ENCODE measurements at places on chromosomes 16 and 17. TPM values are rescaled to one million over a fixed set of nuclear protein-coding genes. Genes with fewer than 3 reads are reported as not detected.

Gene TBX2
- total RNA-seq = not detected

Gene IGFALS
- total RNA-seq = 1.2 TPM

Gene HSF4
- total RNA-seq = 15.5 TPM

Gene SLC38A8
- total RNA-seq = not detected

Gene CCDC144A
- 2.3 TPM for total RNA-seq

Gene ZG16
- not detected for total RNA-seq

Gene HBQ1
- total RNA-seq = not detected

Gene SPNS3
- 2.2 TPM for total RNA-seq

GRCh38 chr17:20935740-20936139, 107.1 kb downstream of the USP22 start:
- H3K27me3 ChIP-seq = no peaks in the 10 kb centered on the region
- H3K4me3 ChIP-seq = no peak overlapping the region
- no peaks in the 10 kb centered on the region for H3K36me3 ChIP-seq
- no peaks in the 10 kb centered on the region for H3K4me1 ChIP-seq
- DNase-seq = no peak
- H3K27ac ChIP-seq = no peak overlapping the region

GRCh38 chr17:19719355-19720209, 3.2 kb upstream of the SLC47A2 start:
- H3K27me3 ChIP-seq = no peaks in the 10 kb centered on the region
- peaks cover 9% of the 10 kb centered on the region for H3K4me1 ChIP-seq
- H3K36me3 ChIP-seq = no peaks in the 10 kb centered on the region
- no peak overlapping the region for H3K27ac ChIP-seq
- H3K4me3 ChIP-seq = no peak overlapping the region

- H3K27ac ChIP-seq = peak overlapping the region; percentile 89
- H3K4me3 ChIP-seq = peak overlapping the region; percentile 68
- no peaks in the 10 kb centered on the region for H3K27me3 ChIP-seq
- DNase-seq = no peak
- H3K4me1 ChIP-seq = peaks cover 6% of the 10 kb centered on the region
- peaks cover 17% of the 10 kb centered on the region for H3K36me3 ChIP-seq
These were observed 338 bp downstream of the MAPK3 start for GRCh38 chr16:30122604-30123160.

DNA sequence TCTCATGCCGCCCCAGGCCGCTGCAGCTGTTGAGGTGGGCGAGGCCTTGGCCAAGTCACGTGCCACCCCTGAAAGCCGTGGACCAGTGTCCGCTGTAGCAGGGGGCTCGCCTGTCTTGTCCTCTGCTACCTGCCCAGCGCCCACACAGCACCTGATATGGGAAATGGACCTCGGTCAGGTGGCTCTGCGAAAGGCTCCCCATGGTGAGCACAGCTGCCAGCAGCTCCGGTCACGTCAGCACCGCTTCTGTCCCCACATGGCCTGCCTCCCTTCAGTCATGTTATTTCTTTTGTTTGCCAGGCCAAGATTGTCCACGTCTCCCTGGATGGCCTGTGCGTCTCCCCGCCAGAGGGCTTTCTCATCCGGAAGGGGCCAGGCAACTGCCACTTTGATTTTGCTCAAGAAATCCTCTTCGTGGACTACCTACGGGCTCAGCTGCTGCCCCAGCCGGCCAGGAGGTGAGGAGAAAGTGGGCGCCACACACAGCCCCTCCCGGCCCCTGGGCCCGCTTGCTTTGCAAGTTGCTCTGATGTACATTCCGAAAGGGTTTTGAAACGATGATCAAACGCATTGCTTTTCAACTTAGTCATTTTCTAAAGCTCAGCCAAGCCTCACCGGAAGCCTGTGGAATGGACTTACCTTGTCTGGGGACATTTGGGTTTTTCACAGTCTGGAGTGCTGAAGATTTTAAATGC, 219.8 kb downstream of the KATNIP start:
- no peaks in the 10 kb centered on the region for H3K36me3 ChIP-seq
- no peak overlapping the region for H3K4me3 ChIP-seq
- no peak for DNase-seq

GRCh38 chr17:4833941-4834680, 971 bp downstream of the MINK1 start:
- H3K4me1 ChIP-seq = peaks cover 27% of the 10 kb centered on the region
- DNase-seq = peak; percentile 10
- peak overlapping the region; percentile 87 for H3K4me3 ChIP-seq
- peak overlapping the region; percentile 85 for H3K27ac ChIP-seq
- H3K27me3 ChIP-seq = no peaks in the 10 kb centered on the region

DNA sequence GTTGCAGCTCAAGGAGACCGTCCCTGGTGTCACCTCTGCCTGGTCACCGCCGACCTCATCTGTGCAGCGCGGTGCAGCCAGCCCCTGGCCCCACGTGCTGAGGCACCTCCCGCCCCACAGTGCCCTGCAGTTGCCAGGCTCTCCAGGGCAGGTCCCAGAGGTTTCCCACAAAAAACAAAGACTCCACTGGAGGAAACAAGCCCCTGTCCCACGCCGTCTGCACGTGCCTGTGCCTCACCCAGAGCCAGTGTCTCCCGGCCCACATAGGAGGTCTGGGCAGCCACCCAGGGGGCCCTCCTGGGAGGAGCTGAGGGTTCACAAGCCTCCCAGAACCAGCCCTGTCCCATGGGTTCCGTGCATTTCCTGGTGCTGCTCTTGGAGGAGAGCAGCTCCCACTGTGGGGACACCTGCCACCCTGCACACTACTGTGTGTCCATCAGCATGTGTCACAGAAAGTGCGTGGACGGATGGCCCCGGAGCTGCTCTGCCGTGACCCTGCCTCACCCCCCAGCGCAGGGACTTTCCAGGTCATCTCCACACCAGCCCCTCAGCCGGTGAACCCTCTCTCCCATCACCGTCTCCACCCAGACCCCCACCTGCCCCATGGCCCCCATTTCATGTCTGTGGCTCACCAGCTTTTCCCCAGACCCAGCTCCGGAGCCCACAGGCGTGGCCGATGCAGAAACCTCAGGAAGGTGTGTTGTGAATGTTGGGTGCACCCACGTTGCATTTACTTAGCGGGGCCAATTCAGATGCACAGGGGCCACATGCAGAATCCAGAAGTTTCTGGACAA, 17.0 kb upstream of the CDH15 start:
- DNase-seq = no peak
- H3K4me1 ChIP-seq = no peaks in the 10 kb centered on the region
- no peaks in the 10 kb centered on the region for H3K27me3 ChIP-seq
- H3K36me3 ChIP-seq = peaks cover 18% of the 10 kb centered on the region
- H3K4me3 ChIP-seq = no peak overlapping the region

DNA sequence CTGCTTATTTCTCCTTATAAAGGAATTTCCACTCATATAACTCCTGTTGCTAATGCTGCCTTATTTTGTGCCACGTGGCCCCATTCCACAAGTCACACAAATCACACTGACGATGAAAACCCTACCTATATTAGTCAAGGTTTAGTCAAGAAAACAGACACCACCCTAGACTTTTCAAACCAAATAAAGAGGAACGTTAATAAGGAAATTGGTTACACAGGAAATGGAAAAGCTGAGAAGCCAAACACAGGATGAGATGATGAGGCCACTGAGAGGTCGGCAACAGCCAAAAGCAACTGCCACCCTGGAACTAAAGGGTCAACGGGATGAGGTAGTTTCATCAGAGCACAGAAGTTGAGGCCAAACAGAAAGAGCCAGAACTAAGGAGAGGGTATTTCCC, 47.3 kb upstream of the ALOX12 start:
- no peaks in the 10 kb centered on the region for H3K36me3 ChIP-seq
- H3K4me1 ChIP-seq = no peaks in the 10 kb centered on the region
- DNase-seq = no peak
- no peaks in the 10 kb centered on the region for H3K27me3 ChIP-seq
- H3K27ac ChIP-seq = no peak overlapping the region

GRCh38 chr16:65713181-65713808, 591.4 kb upstream of the CDH11 start:
- no peak overlapping the region for H3K4me3 ChIP-seq
- H3K27ac ChIP-seq = no peak overlapping the region
- no peak for DNase-seq

- no peak overlapping the region for H3K27ac ChIP-seq
- DNase-seq = no peak
- H3K4me3 ChIP-seq = no peak overlapping the region
- no peaks in the 10 kb centered on the region for H3K36me3 ChIP-seq
- no peaks in the 10 kb centered on the region for H3K4me1 ChIP-seq
These were observed 53.1 kb downstream of the RPH3AL start for GRCh38 chr17:299546-299945.

DNA sequence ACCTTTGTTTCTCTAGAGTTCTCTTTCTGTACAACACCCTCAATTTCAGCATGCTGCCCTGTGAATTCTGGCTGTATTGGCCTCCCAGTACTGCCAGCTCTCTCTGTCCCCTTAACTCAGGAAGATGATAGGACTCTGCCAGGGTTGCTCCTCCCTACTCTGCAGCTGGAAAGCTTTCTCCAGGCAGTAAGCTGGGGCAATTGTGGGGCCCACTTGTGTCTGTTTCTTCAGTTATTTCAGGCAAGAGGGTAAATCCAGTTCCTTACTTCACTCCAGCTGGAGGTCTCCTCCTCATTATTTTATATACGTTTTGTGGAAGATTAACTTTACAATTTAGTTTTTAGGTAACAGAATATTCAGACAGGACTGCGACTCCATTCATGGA, 9.9 kb downstream of the C17orf100 start:
- H3K27ac ChIP-seq = no peak overlapping the region
- H3K36me3 ChIP-seq = no peaks in the 10 kb centered on the region
- no peak overlapping the region for H3K4me3 ChIP-seq
- H3K4me1 ChIP-seq = peaks cover 7% of the 10 kb centered on the region
- H3K27me3 ChIP-seq = no peaks in the 10 kb centered on the region

DNA sequence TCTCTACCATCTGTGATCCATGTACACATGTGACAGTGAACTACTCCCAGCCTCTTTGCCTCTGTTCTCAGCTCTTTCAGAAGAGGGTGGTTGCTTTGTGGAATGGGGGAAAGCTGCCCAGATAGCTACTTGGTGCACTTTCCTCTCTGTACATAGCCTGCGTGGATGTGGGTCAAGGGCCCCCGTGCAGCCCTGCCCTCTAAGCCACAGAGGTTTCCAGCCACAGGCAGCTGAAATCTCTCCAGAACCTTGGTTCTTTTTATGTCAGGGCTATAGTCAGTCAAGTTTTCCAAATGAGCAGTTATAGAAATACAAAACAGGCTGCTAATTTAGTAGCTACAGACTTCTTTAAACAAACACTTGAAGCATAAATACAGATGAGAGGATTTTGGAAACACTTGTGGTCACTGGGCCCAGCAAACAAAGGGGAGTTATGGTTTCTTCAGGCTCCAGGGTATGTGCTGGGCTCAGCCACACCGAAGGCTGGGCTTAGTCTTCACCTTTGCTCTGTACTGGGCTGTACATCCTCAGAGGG, 199.7 kb upstream of the ASIC2 start:
- H3K36me3 ChIP-seq = no peaks in the 10 kb centered on the region
- no peak for DNase-seq
- H3K4me3 ChIP-seq = no peak overlapping the region
- H3K27ac ChIP-seq = no peak overlapping the region
- H3K27me3 ChIP-seq = no peaks in the 10 kb centered on the region

GRCh38 chr16:90005956-90006663, 13.1 kb downstream of the DBNDD1 start:
- H3K27ac ChIP-seq = no peak overlapping the region
- no peaks in the 10 kb centered on the region for H3K27me3 ChIP-seq
- no peaks in the 10 kb centered on the region for H3K36me3 ChIP-seq
- no peak overlapping the region for H3K4me3 ChIP-seq

GRCh38 chr17:12592941-12593340, 72.7 kb upstream of the MYOCD start:
- no peaks in the 10 kb centered on the region for H3K4me1 ChIP-seq
- no peak for DNase-seq
- H3K27ac ChIP-seq = no peak overlapping the region
- H3K4me3 ChIP-seq = no peak overlapping the region

DNA sequence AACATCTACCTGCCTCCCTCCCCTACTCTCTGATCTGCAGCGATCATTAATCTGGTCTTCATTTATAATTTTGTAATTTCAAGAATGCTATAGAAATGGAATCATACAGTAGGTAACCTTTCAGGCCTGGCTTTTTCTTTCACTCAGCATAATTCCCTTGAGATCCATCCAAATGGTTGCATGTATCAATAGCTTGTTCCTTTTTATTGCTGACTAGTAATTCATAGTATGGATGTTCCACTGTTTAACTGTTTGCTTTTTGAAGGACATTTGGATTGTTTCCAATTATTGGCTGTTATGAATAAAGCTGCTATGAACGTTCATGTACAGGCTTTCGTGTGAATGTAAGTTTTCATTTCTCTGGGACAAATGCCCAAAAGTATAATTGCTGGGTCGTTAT, 125.2 kb downstream of the USP31 start:
- no peak overlapping the region for H3K4me3 ChIP-seq
- no peaks in the 10 kb centered on the region for H3K4me1 ChIP-seq
- no peaks in the 10 kb centered on the region for H3K36me3 ChIP-seq
- no peak overlapping the region for H3K27ac ChIP-seq

DNA sequence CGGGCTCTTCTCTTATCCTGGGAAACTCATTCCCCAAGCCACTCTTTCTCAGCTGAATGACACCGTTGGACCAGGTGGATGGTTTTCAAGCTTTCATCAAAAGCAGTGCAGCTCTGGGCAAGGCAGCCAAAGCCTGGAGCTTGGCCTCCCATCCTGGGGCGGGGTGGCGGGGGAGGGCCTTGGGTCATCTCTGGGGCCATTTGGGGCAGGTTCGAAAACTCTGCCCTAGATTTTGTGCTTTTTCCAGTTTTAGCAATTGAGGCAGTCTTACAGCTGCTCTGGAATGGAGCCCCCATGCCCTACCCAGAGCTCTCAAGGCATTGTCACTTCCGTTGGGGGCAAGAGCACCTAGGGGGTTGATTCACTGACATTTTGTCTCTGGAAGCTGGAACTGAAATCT, 9.1 kb downstream of the MPRIP start:
- no peak overlapping the region for H3K4me3 ChIP-seq
- DNase-seq = no peak

DNA sequence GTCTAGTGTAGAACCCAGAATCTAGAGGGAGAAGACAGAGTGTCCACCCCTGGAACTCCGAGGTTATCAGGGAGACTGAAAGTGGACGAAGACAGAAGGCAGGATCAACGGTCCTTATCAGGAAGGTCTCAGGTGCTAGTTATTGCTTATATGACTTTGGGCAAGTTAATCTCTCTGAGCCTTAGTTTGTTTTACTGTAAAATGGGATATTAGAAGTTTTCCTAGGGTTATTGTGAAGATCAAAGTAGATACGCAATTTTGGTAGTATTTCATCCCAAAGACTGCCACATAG, 1.2 kb downstream of the RNF167 start:
- H3K4me1 ChIP-seq = peaks cover 59% of the 10 kb centered on the region
- peaks cover 63% of the 10 kb centered on the region for H3K36me3 ChIP-seq
- H3K27me3 ChIP-seq = no peaks in the 10 kb centered on the region
- no peak for DNase-seq
- H3K4me3 ChIP-seq = peak overlapping the region; percentile 89
- peak overlapping the region; percentile 89 for H3K27ac ChIP-seq

- peaks cover 39% of the 10 kb centered on the region for H3K27me3 ChIP-seq
- H3K4me1 ChIP-seq = peaks cover 22% of the 10 kb centered on the region
- H3K36me3 ChIP-seq = no peaks in the 10 kb centered on the region
- DNase-seq = no peak
- H3K27ac ChIP-seq = no peak overlapping the region
These were observed 11.0 kb downstream of the NEUROD2 start for GRCh38 chr17:39596543-39597267.

All from naive thymus-derived CD4-positive, alpha-beta T cell (primary cell).